ENCODE measurements at places on chromosomes 12 and 14. TPM values are rescaled to one million over a fixed set of nuclear protein-coding genes. Genes with fewer than 3 reads are reported as not detected.

Gene TMTC1
- 25.3 TPM for total RNA-seq

Gene RPL10L
- total RNA-seq = not detected

Gene SMCO2
- not detected for total RNA-seq

Gene GPRC5D
- not detected for total RNA-seq

Gene DNAJC22
- 2.5 TPM for total RNA-seq

Gene BEGAIN
- total RNA-seq = 1.4 TPM

Gene SLC17A8
- not detected for total RNA-seq

Gene KRT71
- not detected for total RNA-seq

Gene KCNC2
- total RNA-seq = not detected

Gene AP1G2
- 3.9 TPM for total RNA-seq

GRCh38 chr14:64952598-64953309 is 10.2 kb upstream of the GPX2 start:
- no peak overlapping the region for H3K27ac ChIP-seq
- no peaks in the 10 kb centered on the region for H3K36me3 ChIP-seq
- H3K4me1 ChIP-seq = no peaks in the 10 kb centered on the region

GRCh38 chr12:58513852-58514251 is 406.5 kb downstream of the LRIG3 start:
- no peaks in the 10 kb centered on the region for H3K27me3 ChIP-seq
- no peaks in the 10 kb centered on the region for H3K36me3 ChIP-seq
- H3K4me1 ChIP-seq = no peaks in the 10 kb centered on the region

GRCh38 chr14:25046301-25046943 is 3.5 kb downstream of the STXBP6 start:
- H3K27ac ChIP-seq = no peak overlapping the region
- H3K4me3 ChIP-seq = no peak overlapping the region
- H3K4me1 ChIP-seq = peaks cover 18% of the 10 kb centered on the region

GRCh38 chr12:90064852-90065801 is 356.5 kb upstream of the ATP2B1 start:
- H3K27ac ChIP-seq = no peak overlapping the region
- H3K4me3 ChIP-seq = no peak overlapping the region
- H3K27me3 ChIP-seq = no peaks in the 10 kb centered on the region
- H3K4me1 ChIP-seq = peaks cover 16% of the 10 kb centered on the region
- no peaks in the 10 kb centered on the region for H3K36me3 ChIP-seq

GRCh38 chr12:120399531-120399930 is 30.6 kb upstream of the MSI1 start:
- no peak overlapping the region for H3K27ac ChIP-seq
- no peak overlapping the region for H3K4me3 ChIP-seq
- H3K27me3 ChIP-seq = peaks cover 21% of the 10 kb centered on the region
- H3K4me1 ChIP-seq = no peaks in the 10 kb centered on the region

GRCh38 chr12:5915511-5915910 is 29.5 kb downstream of the ANO2 start:
- H3K27ac ChIP-seq = no peak overlapping the region
- H3K4me1 ChIP-seq = no peaks in the 10 kb centered on the region
- no peak for DNase-seq
- no peaks in the 10 kb centered on the region for H3K36me3 ChIP-seq

GRCh38 chr14:30132196-30132595 is 204.5 kb upstream of the PRKD1 start:
- no peaks in the 10 kb centered on the region for H3K36me3 ChIP-seq
- no peak overlapping the region for H3K4me3 ChIP-seq
- no peaks in the 10 kb centered on the region for H3K27me3 ChIP-seq
- H3K4me1 ChIP-seq = peaks cover 8% of the 10 kb centered on the region

- no peak overlapping the region for H3K4me3 ChIP-seq
- no peak overlapping the region for H3K27ac ChIP-seq
- DNase-seq = no peak
- peaks cover 17% of the 10 kb centered on the region for H3K4me1 ChIP-seq
These were observed 445.6 kb downstream of the ADAMTS20 start for GRCh38 chr12:43106355-43106754.

DNA sequence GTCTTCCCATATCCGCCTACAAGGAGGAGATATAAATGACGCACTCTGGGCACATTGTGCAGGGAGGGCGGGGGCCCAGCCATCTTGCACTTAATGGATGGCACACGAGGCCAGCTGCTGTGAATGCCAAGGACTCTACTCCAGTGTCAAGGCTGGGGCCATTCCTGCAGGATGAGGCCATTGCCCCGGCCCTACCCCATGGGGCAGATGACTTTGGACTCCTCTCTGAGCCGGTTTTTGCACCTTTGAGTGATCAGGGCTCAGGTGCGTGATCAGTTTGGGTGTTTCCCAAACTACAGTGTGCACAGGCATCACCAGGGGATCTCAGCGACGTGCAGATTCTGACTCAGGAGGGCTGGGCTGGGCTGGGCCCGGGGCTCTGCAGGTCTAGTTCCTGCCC is 16.1 kb downstream of the MMAB start:
- no peak overlapping the region for H3K4me3 ChIP-seq
- DNase-seq = no peak
- no peaks in the 10 kb centered on the region for H3K36me3 ChIP-seq
- H3K4me1 ChIP-seq = 0 out of 2 replicates have a peak, but pooled peaks cover 4% of the 10 kb centered on the region
- no peak overlapping the region for H3K27ac ChIP-seq
- peaks cover 26% of the 10 kb centered on the region for H3K27me3 ChIP-seq

DNA sequence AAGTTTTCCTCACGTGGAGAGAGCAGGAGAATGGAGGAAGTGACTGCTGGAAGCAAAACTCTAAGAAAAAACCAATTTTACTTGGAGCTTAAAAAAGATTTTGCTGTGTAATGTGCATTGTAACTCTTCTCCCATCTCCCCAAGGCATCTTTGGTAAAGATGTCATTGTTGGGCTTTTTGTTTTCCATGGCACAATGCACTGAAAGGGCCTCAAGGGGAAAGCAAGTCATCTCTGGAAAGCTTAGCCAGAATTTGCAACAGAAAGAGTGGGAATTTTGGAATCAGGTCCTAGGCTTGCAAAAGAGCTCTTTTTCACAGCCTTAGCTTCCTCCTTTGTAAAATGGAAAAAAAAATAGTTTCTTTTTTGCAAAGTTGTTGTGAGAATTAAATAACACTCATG is 7.9 kb upstream of the PPM1A start:
- H3K27ac ChIP-seq = no peak overlapping the region
- no peak for DNase-seq
- H3K4me3 ChIP-seq = no peak overlapping the region
- H3K4me1 ChIP-seq = no peaks in the 10 kb centered on the region

GRCh38 chr14:99596772-99597171 is 7.2 kb downstream of the CCDC85C start:
- DNase-seq = no peak
- no peak overlapping the region for H3K4me3 ChIP-seq
- no peaks in the 10 kb centered on the region for H3K36me3 ChIP-seq
- H3K27ac ChIP-seq = no peak overlapping the region
- 0 out of 2 replicates have a peak, but pooled peaks cover 3% of the 10 kb centered on the region for H3K4me1 ChIP-seq

- peaks cover 24% of the 10 kb centered on the region for H3K4me1 ChIP-seq
- H3K36me3 ChIP-seq = peaks cover 18% of the 10 kb centered on the region
- H3K27ac ChIP-seq = no peak overlapping the region
- DNase-seq = no peak
- no peak overlapping the region for H3K4me3 ChIP-seq
- H3K27me3 ChIP-seq = no peaks in the 10 kb centered on the region
These were observed 4.7 kb downstream of the RPL36AL start for GRCh38 chr14:49615776-49616175.

GRCh38 chr12:75773377-75773776 is 258.2 kb downstream of the PHLDA1 start:
- no peaks in the 10 kb centered on the region for H3K36me3 ChIP-seq
- no peaks in the 10 kb centered on the region for H3K4me1 ChIP-seq
- H3K4me3 ChIP-seq = no peak overlapping the region
- H3K27me3 ChIP-seq = no peaks in the 10 kb centered on the region
- no peak overlapping the region for H3K27ac ChIP-seq

GRCh38 chr12:52280319-52280795 is 5.9 kb downstream of the KRT86 start:
- DNase-seq = peak; percentile 95
- H3K36me3 ChIP-seq = no peaks in the 10 kb centered on the region
- H3K27ac ChIP-seq = peak overlapping the region; percentile 100
- peak overlapping the region; percentile 22 for H3K4me3 ChIP-seq
- peaks cover 41% of the 10 kb centered on the region for H3K4me1 ChIP-seq
- H3K27me3 ChIP-seq = no peaks in the 10 kb centered on the region

GRCh38 chr14:31965071-31965734 is 111.9 kb upstream of the ARHGAP5 start:
- no peak overlapping the region for H3K27ac ChIP-seq
- no peaks in the 10 kb centered on the region for H3K36me3 ChIP-seq
- peaks cover 16% of the 10 kb centered on the region for H3K4me1 ChIP-seq
- H3K27me3 ChIP-seq = no peaks in the 10 kb centered on the region
- no peak for DNase-seq
